Stimulated activated CD4-positive, alpha-beta T cell treated with anti-CD3 and anti-CD28 coated beads, Interleukin-12 subunit alpha, Interleukin-12 subunit beta, amount 100 ng/mL, for 48 hours (primary cell): ENCODE measurements at places on chromosomes 13 and 19.

GRCh38 chr19:47111682-47112165 lies 1.9 kb downstream of the ZC3H4 start:
- no peak for DNase-seq

GRCh38 chr19:58393725-58394033 lies 1.8 kb upstream of the RNF225 start:
- DNase-seq, result no peak

DNA sequence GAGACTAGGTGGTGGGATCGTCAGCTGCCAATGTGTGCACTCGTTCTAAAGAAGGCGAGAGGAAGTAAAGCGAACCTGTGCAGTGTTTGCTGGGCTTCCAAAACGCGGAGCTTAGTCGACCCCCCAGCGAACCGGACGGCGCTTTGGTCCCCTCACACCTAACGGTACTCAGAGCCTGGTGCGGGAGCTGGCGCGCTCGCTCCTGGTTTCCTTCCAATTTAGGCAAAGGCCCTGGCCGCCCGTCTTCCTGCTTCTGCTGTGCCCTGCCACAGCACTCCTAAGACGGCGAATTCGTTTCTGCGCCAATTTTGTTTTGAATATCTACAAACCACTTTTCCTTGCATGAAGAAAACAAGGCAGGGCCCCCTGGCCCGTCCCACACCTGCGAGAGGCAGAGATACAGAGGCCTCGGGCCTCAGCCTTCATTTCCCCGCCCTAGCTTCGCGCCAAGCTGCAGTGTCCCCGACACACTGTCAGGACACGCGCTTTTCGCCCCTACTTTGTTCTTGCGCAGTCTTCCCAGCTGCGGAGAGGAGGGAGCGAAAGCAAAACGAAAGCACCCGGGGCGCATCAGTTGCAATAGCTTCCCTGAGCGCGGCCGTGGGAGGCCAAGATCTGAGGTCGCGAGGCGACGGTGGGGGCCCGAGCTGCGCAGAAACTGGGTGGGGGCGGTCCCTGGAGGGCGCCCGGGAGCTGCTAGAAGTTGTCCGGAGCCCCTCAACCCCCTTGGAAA lies 111.9 kb downstream of the KCNRG start:
- DNase-seq, result no peak

- DNase-seq, result no peak
Measured at GRCh38 chr13:74346960-74347359, 212.8 kb upstream of the KLF12 start.

GRCh38 chr19:15025217-15025616 lies 24.1 kb upstream of the CASP14 start:
- no peak for DNase-seq
